ENCODE measurements at places on chromosomes 1 and 21. TPM values are rescaled to one million over a fixed set of nuclear protein-coding genes. Genes with fewer than 3 reads are reported as not detected.

Gene FAM151A
- total RNA-seq = not detected

Gene MAP3K21
- total RNA-seq = 6.3 TPM

Gene TMEM200B
- 0.33 TPM for total RNA-seq

Gene CFAP298
- total RNA-seq = 15.3 TPM

Gene DEDD
- 40.0 TPM for total RNA-seq

Gene GSTM5
- not detected for total RNA-seq

Gene MAP1LC3C
- total RNA-seq = not detected

Gene PGLYRP3
- not detected for total RNA-seq

Data from mammary epithelial cell (primary cell).